ENCODE measurements at places on chromosomes 5 and 9. TPM values are rescaled to one million over a fixed set of nuclear protein-coding genes. Genes with fewer than 3 reads are reported as not detected.

DNA sequence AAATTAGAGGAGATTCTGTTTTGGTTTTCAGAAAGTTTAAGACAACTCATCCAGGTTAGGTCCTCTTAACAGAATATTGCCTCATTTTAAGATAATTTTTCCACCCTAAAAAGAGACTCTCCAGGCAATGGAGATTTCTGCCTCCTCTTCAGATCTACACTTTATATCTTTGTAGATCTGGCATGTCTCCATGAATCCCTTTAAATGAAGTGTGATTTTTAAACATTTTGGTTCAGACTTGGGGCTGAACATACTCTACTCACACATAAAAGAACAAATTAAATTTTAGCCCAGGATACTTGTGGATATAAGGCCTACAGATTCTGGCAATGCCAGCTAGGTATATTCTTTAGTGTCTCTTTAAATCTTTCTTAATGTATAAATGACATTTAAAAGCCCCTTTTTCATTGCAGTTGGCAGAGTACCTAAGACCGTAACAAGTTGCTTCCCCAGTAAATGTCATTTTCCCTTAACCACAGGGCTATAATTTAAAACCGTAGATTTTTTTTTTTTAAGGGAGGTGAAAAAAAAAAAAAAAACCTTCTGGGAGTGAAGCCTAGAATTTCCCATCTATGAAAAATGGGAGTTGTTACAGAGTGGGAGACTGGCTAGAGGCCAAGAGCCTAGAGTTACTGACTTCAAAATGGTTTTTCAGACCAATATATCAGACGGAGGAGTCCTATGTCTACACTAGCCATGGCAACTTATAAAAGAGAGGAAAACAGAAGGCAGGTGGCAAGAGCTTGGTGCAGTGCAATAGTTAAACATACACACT, 207.8 kb upstream of the TARS1 start:
- DNase-seq: no peak

DNA sequence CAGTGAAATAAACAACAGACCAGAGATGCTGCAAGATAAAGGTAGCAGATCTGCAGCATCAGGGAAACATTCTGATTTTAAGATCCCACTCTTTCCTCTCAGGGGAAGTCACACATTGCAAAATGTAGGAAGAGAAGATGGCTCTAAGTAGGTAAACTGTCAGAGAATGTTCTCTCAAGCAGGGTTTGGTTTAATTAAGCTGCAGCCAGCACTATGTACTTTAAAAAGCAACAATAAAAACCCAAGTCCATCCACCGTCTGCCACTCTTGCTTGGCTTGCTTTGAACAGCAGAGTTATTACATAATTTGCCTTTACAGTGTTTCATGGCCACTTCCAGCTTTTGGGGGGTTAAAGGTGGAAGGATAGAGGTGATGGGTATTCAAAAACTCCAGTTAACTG, 343.2 kb upstream of the DAP start:
- no peak for DNase-seq

TLR4 gene
- 7.9 TPM for polyA plus RNA-seq

GRCh38 chr5:180297587-180298282, 5.9 kb upstream of the MAPK9 start:
- no peak for DNase-seq

DNA sequence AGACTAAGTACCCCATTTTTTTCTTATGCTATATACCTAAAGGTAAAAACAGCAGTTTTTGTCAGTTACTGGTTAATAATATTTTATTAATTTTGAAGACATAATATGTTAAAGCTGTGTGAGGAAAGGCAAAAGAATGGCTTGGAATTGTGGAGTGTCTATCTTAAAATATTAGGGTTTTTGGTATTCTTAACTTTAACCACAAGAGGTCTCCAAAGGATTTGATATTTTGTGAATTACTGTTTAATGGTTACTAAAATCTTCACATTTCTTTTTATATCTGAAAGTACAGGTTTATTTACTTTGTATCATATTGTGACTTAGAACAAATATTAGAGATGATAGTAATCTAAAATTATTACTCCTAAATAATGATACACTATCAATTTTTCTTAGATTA, 32.0 kb upstream of the DHFR start:
- no peak for DNase-seq

TNC gene
- polyA plus RNA-seq: 101 TPM

SLC34A3 gene
- 2.8 TPM for polyA plus RNA-seq

GRCh38 chr5:139431706-139432105, 7.6 kb downstream of the DNAJC18 start:
- no peak for DNase-seq

SPOCK1 gene
- 0.46 TPM for polyA plus RNA-seq

TSLP gene
- polyA plus RNA-seq: 1.2 TPM

DNA sequence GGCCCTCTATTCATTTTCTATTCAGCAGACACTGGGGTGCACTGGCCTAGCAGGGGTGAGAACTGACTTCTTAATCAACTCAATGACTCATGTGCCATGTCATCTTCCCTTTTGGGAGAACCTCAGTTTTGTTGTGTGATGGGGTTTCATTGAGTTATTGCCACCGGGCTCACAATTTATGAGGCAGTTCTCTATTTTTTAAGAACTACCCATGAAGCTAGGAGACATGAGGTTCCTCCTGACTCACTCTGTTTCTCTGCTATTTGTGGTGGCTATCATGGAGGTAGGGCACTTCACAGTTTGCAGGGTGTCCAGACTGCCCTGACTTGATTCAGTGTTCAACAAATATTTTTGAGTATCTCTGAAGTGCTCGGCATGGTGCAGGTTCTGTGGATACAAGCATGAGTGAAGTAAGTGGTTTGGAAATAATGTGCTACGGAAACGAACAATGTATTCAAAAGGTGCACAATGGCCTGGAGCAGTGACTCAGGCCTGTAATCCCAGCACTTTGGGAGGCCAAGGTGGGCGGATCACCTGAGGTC, 39.3 kb downstream of the SPARC start:
- DNase-seq: no peak

CBY3 gene
- 0.71 TPM for polyA plus RNA-seq

- no peak for DNase-seq
Observed at GRCh38 chr9:16532272-16532671, 338.2 kb downstream of the BNC2 start.

DNA sequence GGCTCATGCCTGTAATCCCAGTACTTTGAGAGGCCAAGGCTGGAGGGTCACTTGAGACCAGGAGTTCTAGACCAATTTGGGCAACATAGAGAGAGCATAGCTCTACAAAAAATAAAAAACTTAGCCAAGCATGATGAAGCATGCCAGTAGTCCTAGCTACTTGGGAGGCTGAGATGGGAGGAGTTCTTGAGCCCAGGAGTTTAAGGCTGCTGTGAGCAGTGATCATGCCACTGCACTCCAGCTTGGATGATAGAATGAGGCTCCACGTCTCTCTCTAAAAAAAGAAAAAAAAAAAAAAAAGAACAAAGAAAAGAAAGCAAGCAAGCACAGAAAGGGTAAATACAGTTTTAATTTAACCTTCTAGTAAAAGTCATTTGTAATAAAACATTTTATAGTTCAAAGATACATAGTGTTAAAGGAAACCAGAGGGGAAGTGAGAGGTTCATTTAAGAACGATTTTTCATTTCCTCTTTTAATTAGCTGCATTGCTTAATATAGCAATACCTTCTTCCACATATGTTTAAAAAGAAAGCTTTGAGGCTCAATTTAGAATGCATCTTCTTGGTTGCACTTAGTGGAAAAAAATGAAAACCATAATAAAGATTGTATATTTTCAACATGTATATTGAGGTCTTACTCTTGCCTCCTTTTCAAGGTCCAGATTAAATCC, 14.9 kb downstream of the GAPT start:
- DNase-seq: no peak

DNA sequence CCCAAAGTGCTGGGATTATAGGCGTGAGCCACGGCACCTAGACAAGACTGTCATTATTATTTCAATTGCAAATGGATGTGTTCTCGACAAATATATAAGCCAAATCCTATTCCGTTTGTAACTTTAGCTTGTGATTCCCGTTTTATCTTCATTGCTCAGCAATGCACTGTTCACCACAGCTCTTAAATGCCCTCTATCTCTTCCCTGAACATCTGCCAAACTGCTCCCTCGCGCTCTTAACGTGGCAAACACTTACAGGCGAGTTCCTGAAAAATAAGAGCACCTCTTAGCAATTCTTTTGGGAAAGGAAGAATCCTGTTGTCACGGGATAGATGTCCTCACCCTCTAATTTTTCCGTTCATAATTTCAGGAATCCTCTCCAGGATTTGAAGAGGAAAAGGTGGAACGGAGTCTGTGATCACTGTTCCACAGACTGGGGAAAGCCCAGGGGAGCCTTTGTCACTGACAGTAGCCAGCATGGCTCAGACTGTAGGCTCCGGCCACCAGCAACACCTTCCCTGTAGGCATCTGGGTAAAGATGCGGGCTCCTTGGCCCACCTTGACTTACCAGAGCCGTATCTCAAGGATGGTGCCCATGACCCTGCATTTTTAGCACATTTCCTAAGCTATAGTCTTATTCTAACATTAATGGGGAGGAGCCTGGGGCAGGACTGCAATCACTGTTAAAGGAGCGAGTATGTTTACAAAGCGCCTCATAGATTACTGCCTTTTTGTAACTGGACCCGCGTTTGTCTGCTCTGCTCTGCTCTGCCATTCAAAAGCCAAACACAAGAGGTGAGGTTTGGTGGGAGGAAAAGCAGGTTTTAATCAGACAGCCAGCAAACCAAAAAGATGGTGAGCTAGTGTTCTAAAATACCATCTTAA, 20.2 kb upstream of the GNPDA1 start:
- no peak for DNase-seq

PCDHA9 gene
- 0.11 TPM for polyA plus RNA-seq

DNA sequence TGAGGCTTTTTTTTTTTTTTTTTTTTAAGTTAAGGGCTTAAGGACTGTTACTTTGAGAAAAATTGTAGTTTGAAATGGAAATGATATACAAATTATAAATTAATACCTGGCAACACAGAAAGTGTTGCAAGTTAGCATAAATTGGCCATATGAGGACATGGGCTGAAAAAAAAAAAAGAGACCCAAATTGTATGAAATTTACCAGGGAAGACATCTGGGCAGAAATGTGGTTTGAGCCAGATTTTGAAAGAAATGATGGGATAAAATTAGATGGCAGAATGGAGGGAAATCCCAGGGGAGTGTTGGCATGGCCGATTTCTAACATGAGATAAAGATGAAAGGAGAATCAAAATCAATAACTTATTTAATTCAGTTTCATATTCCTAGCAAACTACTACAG, 472.1 kb downstream of the CTNND2 start:
- no peak for DNase-seq

ADGRD2 gene
- polyA plus RNA-seq: 0.17 TPM

DNA sequence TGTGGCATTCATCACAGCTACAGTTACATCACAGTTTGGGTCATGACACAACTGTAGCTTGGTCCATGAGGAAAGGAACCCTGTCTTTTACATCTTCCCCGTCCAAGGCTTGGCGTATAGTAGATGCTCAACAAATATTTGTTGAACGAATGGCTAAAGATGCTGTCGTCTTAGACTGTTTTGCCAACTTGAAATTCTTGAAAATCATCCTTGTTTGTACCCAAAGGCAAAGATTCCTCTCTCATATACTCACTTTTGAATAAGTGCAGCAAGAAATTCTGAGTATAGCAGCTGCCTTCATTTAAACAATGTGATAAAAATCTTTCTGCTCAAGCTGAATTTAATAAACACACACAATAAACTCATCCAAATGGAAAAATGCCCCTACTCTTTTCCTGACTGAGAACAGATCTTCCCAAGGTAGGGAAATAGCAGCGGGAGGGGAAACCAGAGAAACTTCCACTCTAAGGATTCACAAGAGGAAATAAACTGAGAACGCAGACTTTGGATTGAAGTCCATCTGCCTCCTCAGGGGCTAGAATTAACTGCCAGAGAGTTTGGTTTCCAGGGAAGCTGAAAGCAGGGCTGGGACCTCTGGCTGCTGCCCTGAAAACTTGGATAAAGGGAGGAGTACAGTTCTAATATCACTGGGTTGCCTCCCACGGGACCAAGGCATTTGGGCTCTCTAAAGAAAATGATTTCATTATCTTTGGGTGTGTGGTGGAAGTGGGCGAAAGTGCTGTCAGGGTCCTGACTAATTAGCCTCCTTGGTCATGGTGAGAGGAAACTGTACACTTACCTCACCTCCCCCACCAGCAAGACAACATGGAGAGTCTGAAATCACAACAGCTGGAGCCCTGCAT, 99.1 kb downstream of the DPYSL3 start:
- no peak for DNase-seq

DNA sequence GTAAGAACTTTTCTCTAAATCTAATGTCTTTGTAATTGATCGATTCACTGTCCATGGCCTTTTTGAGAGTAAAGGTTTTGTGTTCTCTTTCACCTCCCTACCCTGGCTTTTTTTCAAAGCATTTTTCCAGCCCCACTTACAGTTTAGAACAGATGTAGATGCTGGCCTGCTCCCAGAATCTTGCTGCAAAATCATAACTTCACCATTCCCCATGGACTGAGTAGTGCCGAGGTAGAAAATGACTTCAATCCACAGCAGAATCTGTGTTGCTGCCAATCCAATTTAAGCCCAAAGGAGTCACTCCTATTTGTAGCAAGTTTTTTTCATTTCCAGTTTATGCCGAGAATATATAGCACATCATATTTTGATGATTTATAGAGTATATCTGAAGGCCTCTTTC, 46.5 kb upstream of the CEMIP2 start:
- DNase-seq: no peak

CYSRT1 gene
- polyA plus RNA-seq: 1.4 TPM

- DNase-seq: no peak
Observed at GRCh38 chr5:8241076-8241475, 372.1 kb downstream of the MTRR start.

DNA sequence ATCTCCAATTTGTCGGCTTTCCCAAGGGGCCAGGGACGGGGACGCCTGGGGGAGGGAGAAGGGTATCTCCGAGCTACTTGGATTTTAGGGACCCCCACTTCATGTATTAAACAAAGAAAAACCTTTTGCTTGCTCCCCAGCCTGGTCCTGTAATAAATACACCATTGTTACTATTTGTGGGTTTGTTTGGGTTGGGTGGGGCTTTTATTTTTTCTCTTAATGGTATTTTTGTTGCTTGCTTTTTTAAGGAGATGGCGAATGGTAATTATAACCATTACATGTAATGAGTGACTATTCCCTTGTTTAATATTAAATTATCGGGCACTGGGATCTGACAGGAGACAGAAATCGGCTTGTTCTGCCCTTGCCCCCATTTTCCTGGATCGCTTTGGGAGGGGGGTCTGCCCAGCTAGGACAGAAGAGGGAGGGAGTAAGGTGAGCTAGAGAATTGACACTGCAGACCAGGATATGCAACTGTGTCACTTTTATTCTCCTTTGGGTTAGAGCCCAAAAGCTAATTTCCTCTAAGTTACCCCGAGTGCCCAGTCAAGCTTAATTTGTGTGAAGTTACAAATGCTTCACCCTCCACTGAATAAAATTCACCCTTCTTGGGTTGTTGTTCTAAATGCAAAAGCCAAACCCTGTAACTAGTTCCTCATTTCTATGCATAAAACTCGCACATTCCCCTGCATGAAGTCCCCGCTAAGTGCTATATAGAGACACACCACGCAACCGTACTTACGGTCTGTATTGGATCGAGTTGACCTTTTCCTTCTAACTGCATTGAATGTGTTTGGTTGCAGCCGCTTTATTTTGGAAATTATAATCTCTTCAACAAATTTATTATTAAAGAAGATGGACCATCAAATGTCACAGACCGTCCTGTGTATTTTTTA, 1.6 kb upstream of the ZNF608 start:
- no peak for DNase-seq

TBC1D9B gene
- polyA plus RNA-seq: 84.7 TPM

PDE6A gene
- polyA plus RNA-seq: 0.14 TPM

- DNase-seq: no peak
Observed at GRCh38 chr9:132630116-132630515, 39.7 kb downstream of the DDX31 start.

LCN6 gene
- polyA plus RNA-seq: not detected

Measured in left lung (tissue), 14 donors.